ENCODE measurements at places on chromosomes 2 and 18.

DNA sequence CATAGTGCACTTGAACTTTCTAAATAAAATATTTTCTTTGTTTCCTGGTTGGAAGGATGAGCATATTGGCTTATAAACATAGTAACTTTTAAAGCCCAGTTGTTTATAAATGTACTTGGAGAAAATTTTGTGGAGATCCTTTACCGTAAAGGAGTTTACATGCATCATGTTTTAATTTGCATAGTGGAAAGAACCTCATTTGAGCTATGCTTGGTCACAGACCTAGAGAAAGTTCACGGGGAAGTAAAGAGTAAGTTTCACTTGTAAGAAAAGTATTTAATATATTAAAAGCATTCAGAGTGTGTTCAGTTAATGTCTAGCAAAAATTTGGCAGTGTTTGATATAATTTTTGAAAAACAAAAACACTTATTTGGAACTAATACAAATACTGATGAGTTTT is 45.3 kb downstream of the PIKFYVE start:
- DNase-seq, result no peak

DNA sequence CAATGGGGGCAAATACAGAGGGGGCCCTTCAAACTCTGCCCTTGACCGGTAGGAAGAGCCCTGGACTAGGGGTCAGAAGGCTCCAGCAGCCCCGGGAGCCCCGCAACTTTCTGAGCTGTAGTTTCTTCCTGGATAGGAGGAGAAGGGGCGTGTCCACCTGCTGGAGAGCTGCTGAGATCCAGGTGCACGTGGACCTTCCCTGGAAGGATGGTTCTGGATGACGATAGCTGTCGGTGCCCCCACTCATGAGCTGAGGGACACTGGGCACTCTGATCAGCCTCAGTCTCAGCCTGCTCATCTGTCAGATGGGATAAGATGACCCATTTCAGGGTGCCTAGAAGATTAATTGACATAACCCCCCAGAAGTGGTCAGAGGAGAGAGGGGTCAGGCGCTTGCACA is 125.2 kb upstream of the HDAC4 start:
- DNase-seq, result no peak

GRCh38 chr2:11459816-11460215 is 6.1 kb downstream of the E2F6 start:
- no peak for DNase-seq

- no peak for DNase-seq
These were observed 194.8 kb upstream of the ACVR2A start for GRCh38 chr2:147649998-147650397.

DNA sequence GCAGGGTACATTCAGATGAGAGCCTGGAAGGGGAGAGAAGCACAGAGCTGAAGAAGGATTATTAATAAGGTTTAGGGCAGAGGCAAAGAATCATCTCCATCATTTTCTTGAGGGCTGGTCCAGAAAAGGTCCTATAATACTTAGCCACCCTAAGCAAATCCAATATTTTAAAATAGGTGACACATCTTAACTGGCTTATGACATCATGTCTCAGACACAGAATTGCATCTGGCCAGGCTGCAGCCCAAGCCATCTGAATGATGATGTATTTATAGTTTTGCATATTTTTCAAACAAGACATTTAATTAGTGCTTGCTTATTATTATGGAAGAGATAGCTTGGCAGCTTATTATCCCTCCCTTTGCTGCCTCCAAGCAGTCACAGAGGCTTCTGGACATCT is 571.3 kb downstream of the SUCLG1 start:
- DNase-seq, result no peak

GRCh38 chr18:62617793-62618591 is 95.2 kb downstream of the ZCCHC2 start:
- no peak for DNase-seq

- DNase-seq, result no peak
These were observed 1334.3 kb upstream of the ZEB2 start for GRCh38 chr2:145854039-145854755.

All from activated CD4-positive, alpha-beta T cell treated with anti-CD3 and anti-CD28 coated beads for 4 hours (primary cell).